H1 (cell line): ENCODE measurements at places on chromosomes 7 and 10. TPM values are rescaled to one million over a fixed set of nuclear protein-coding genes. Genes with fewer than 3 reads are reported as not detected.

The DYNC1I1 gene
- total RNA-seq = 0.58 and 1.2 TPM in 2 replicates

The PLOD3 gene
- 43.1 and 47.2 TPM in 2 replicates for total RNA-seq

The PNLIP gene
- not detected in 2 replicates for total RNA-seq

The CFAP58 gene
- total RNA-seq = 0.71 and 1.1 TPM in 2 replicates

The HEPACAM2 gene
- not detected in 2 replicates for total RNA-seq

The PLEKHS1 gene
- total RNA-seq = not detected in 2 replicates

The CCDC3 gene
- 3.7 and 3.8 TPM in 2 replicates for total RNA-seq

The MCM10 gene
- total RNA-seq = 59.0 and 60.3 TPM in 2 replicates

The UPK3BL1 gene
- total RNA-seq = 5.9 and 6.4 TPM in 2 replicates

The CUZD1 gene
- total RNA-seq = 11.9 and 13.0 TPM in 2 replicates

The FAM25A gene
- total RNA-seq = not detected in 2 replicates

The ASB15 gene
- total RNA-seq = not detected in 2 replicates

The MMD2 gene
- not detected in 2 replicates for total RNA-seq

The ACSM6 gene
- 0.27 TPM in 1 of 2 replicates, not detected in the other for total RNA-seq
